Right forelimb (tissue), 1 donor: ENCODE measurements at places on chromosomes 13 and 19.

DNA sequence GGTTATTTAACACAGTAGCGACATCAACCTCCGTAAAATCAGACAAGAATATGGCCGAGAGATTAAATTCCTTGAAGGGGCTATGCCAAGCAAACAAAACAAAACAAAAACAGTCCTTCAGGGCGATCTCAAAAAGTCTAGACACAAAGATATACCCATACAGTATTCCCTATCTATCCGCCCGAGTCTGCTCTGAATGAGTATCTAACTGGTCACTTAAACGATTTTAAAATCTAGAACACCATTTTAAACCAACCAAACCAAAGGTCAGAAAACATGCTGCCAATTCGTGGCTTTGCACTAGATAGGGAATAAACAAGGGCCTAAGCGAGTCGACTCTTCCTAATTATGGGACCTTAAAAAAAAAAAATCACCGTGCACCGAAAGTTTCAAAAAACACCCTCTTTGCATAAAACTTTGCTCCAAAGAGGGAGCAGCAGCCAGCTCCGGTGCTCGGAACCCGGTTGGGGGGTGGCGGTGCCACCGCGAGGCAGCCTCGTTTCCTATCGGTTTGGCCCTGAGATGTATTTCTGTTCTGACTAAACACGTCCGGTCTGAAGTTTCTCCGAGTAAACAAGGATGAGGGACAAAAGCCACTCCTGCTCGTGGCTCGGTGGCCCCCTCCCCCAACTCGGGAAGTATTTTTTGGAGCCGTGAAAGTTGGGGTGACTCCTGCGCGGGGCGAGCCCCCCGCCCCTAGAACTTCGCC lies 1.8 kb downstream of the HMGB1 start:
- no peak for DNase-seq

DNA sequence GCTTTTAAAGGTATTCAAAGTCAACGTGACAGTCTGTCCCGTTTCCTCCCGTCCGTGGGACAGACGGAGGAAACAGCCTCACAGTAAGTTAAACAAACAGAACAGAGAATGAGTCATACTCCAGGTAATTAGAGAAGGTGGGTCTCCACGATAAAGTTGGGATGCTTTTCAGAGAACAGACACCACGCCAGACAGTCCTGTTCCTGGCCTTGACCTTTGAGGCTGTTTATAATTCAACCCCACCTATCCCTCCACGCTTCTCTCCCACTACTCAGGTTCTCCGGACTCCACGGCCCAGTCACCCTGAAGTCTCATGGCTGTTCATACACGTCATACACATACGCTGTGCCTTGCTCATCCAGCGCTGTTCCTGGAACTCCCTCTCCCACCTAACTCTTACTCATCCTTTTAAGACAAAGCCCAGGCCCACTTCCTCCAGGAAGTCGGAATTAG lies 42.5 kb downstream of the ARHGEF18 start:
- DNase-seq, result no peak

DNA sequence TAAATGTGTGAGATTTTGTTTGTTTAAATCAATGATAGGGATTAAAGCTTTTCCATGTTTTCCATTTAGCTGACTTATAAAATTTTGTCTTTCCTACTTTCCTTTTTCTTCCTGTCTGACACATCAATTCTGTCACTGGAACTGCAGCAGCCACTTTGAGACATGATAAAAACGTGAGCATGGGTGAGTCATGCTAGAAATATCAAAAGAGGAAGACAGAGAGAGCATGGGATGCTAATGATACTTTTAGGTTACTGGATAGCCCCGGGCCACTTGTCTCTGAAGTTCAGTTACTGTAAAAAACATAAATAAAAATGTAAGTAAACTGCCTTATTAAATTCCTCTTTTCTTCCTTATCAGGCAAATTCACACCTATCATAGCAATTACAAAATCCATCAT lies 1332.0 kb upstream of the PCDH20 start:
- DNase-seq, result no peak

DNA sequence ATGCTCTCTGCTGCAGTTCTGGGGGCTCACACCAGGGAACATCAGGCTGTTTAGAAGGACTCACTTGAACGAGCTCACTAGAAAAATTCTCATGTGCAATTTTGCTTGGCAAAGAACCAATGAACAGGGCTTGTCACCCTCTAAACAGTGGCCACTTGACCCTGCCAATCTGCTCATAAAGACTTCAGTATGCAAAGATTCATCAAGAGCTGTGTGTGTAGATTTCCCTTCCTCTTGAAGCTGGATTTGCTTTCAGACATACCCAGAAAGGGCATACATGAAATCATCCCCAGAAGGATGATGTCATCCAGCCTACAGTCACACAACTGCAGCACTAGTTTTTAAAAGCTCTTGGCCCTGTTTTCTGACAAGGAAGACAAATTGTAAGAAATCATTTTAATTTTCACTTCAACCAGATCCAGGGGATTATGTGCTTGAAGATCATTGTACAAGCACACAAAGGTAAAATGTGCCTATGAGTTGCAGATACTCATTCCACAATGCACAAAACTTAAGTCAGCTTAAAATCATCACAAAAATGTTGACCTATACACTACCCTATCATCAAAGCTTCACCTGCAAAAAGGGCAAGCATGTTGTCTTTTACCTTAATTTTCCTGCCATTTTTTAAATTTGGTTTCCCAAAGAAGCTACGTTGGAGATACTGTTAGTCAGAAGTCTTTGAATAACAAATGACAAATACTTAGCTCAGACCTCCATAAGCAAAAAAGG lies 5.2 kb upstream of the STK24 start:
- DNase-seq, result no peak

GRCh38 chr19:36032251-36033104 lies at the start of gene CLIP3:
TSS of gene CLIP3 (minus strand) at chr19:36032873. CDS start at chr19:36032357, 516 bp downstream.
- peak; percentile 90 for DNase-seq

DNA sequence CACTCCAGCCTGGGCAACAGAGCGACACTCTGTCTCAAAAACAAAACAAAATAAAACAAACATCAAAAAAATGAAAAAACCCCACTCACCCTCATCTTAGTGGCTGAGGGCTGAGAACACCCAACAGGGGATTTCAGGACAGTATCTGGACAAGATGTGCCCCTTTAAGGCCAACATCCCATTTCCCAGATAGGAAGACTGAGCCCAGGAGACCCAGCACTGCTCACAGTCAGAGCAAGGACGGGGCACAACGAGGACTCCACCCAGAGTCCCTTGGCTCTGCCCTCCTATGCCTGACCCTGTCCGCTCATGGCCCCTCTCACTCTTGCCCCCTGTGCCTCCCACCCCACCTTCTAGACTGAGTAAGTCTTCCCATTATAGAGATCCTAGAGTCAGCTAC lies 52.9 kb upstream of the CYP4F8 start:
- DNase-seq, result no peak

GRCh38 chr13:59299584-59299983 lies 864.1 kb downstream of the DIAPH3 start:
- DNase-seq, result no peak

- no peak for DNase-seq
These were observed 112.3 kb upstream of the FBXL3 start for GRCh38 chr13:77139306-77139705.

GRCh38 chr19:50836543-50837195 lies 3.3 kb upstream of the KLK15 start:
- DNase-seq, result no peak

DNA sequence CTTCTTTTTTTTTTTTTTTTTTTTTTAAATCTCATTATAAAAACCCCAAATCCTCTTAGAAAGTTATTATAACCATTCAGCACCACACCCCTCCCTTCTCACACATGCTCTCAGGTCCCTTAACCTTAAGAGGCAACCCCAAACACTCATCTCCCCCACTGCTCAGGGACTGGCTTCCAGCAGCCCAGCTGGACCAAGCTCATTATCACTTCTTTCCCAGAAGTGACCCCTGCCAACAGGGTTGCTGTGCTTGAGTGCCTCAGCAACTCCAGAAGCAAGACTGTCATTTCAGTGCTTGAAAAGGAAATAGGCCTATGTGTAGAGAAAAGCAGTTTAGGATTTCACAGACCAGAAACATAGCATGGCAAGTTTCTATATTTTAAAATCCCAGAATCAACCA lies 84.3 kb downstream of the SLAIN1 start:
- no peak for DNase-seq

GRCh38 chr13:33069365-33069764 lies 53.1 kb downstream of the KL start:
- DNase-seq, result no peak

- no peak for DNase-seq
These were observed 3.8 kb downstream of the C13orf46 start for GRCh38 chr13:113969973-113970611.

GRCh38 chr19:16945762-16946465 lies 57.1 kb downstream of the F2RL3 start:
- DNase-seq, result no peak

GRCh38 chr19:33473653-33474305 lies 47.8 kb downstream of the PEPD start:
- DNase-seq, result no peak

DNA sequence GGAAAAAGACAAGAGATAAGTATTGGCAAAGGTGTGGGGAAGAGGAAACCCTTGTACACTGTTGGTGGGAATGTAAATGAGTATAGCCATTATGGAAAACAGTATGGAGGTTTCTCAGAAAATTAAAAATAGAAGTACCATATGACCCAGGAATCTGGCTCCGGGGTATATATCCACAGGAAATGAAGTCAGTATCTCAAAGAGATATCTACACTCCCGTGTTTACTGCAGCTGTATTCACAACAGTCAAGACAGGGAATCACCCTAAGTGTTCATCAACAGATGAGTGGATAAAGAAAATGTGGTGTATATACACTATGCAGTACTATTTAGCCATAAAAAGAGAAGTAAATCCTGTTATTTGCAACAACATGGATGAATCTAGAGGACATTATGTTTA lies 13.5 kb downstream of the KCTD12 start:
- no peak for DNase-seq

DNA sequence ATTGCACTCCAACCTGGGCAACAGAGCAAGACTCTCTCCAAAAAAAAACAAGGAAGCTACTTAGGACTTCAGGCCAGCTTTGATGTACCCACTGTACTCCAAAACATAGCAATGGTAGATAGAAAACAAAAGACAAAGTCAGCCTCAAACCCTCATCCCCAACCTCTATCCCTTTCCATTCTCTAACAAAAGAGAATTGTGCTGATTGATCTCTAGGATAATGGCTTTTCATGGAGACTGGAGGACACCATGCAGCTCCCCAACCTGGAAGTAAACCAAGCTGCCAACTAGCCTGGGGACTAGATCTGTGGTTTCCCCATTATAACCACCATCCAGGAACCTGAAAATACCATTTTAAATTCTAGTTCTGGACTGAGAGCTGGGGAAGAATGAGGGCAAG lies 4.3 kb upstream of the ZDHHC20 start:
- no peak for DNase-seq
